ENCODE measurements at places on chromosomes 3 and 15.

DNA sequence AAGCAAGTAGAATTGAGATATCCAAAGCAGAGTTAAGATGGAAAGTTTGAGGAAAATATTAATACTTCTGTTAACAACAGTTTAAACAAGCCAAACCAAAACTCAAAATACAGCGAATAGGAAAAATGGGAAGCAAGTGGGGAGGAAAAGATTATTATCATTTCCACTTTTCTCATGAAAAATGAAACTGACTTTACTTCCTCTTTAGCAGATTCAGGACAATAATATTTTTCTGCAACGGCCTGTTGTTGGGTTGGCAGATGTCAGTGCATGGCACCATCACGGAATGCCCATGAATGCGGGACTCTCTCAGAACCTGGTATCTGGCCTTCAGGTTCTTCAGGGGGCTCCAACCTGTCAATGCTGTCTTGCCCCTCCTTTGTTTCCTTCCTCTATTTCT lies 11.1 kb downstream of the ANKUB1 start:
- DNase-seq: no peak

DNA sequence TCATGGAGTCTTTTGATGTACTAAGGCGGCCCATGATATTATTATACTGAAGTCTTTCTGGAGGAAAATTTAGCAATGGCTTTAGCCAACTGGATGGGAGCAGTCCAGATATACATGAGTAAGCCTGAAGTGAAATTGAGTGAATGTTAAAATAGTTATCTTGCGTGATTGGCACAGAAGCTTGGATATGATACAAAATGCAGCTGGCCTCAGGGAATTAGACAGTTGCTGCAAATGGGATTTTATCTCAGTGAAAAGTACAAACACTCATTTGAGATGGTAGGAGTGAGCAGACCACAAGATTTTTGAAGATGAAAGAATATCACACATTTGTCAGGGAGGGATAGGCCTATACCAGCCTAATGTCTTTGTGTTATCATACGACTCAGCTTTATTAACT lies 8.9 kb downstream of the LMOD3 start:
- DNase-seq: no peak

- no peak for DNase-seq
These were observed 55.2 kb downstream of the CCDC66 start for GRCh38 chr3:56612146-56612545.

DNA sequence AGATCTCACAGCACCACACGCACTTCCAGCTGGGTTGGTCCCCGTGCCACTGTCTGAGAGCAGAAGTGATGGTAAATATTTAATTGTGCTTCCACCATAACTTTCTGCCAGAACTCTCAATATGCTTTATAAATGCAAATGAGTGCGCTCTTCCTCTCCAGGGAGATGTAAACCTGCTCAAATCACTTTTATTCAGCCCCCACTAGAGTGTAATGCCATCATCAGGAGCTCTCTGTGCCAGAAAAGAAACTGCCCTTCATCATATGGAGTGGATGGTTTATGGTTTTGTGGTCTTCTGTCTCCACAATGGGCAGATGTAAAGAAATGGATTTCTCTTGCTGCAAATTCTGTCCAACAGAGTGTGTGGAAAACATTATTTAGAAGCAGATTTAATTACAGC lies 127.0 kb downstream of the EPHB1 start:
- DNase-seq: no peak

GRCh38 chr3:160478338-160478737 lies 28.8 kb upstream of the TRIM59 start:
- no peak for DNase-seq

GRCh38 chr3:25783661-25784512 lies 644 bp upstream of the NGLY1 start:
- DNase-seq: no peak

DNA sequence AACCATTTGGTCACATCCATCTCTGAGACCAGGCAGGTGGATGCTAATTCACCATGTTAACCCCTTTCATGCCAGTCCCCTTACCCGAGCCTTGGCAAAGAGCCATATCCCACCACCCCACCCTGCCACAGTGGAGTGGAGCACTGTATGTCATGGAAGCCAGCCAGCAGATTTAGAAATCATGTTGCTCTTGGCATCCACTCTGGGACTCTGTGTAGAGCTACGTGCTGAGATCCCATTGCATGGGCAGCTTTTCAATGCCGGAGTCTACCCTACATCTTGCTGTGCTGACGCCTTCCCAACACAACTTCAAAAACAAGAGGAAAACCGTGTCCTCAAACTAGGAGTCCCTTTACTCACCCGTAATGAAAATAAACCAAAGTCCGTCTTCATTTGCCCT lies 131.0 kb downstream of the NTRK3 start:
- no peak for DNase-seq

- DNase-seq: no peak
These were observed 458.3 kb upstream of the ARL6 start for GRCh38 chr3:97306226-97306625.

- no peak for DNase-seq
These were observed 74.3 kb downstream of the CRYBG3 start for GRCh38 chr3:97896129-97896528.

DNA sequence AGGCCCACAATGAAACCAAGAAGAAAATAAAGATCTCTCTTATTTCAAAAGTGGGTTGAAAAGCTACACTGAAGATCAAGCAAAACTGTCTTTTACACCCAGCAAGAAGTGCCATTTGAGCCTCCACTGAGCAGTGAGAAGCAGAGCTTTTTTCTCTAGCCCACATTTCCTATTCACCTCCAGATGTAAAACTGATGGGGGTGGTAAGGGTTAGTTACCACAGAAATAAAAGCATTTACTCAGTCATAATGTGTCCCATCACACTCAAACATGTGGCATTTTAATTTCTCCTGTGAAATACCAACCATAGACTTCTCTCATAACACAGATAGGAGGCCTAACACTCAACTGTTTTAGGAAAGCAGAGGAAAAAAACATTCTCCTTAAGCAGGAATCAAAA lies 21.0 kb downstream of the IFT57 start:
- DNase-seq: no peak

DNA sequence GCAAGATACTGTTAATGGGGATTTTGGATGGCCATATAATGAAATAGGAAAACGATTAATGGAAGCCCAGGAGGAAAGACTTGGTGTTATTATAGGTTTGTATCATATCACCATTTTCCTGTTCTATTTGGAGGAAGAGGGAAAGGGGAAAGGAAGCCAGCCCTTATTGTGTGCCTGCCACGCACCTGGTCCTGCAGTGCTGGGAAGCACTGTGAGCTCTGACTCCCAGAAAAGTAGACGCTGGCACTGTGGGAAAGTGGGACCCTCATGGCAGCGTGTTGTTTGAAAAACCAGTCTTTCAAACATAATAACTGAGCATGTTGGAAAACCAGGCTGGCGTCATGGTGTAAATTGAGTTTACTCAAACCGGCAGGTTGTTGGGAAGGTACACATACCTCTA lies 22.0 kb downstream of the CGNL1 start:
- no peak for DNase-seq

- DNase-seq: no peak
These were observed 445.3 kb downstream of the C3orf38 start for GRCh38 chr3:88595026-88595425.

DNA sequence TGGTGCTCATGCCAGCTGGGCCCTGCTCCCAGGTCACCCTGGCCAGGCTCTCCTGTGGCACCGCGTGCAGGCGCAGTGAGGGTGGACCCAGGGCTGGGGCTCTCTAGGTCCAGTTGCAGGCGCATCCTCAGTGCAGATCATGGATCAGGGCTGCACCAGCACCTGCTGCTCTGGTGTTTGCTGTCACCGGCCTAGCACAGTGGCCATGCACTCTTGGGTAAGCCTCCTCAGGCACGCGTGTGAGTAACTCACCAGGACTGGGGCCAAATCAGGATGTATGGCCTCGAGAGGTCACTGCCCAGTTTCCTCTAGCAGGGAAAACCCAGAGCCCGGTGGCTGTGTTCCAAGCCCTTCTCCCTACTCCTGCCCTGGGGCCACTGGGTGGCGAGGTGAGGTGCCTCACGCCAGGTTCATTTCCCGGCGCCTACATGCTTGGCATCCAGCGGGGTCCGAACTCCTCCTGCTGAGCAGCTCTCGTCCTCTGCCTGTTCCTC lies 45.5 kb upstream of the SLC41A3 start:
- DNase-seq: no peak

GRCh38 chr3:194244167-194244566 lies 107.0 kb downstream of the CPN2 start:
- no peak for DNase-seq

DNA sequence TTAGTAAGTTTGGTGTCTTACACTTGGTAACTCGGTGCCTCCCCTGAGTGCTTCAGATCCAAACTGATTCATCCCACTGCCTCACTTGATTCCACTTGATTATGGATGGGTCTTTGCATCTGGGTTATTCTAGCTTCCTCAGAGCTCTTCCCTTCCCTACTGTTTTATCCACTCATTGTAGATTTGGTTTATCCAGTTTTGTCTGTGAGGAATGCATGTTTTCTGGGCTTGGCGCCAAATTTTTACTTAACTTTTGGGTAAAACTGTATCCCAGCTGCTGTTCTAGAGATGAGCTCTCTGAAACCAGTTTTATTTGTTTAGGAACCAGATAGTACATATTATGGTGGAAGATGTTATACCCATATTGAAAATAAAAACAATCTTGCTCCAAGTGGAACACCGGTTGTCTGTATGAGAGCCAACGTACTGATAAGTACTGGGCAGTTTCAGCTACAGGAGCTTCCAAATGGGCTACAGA lies 20.9 kb downstream of the RAD54L2 start:
- DNase-seq: no peak

GRCh38 chr3:5184499-5184898 lies 3.0 kb upstream of the EDEM1 start:
- no peak for DNase-seq
